Left colon (tissue), 2 donors: ENCODE measurements at places on chromosomes 3 and 15.

DNA sequence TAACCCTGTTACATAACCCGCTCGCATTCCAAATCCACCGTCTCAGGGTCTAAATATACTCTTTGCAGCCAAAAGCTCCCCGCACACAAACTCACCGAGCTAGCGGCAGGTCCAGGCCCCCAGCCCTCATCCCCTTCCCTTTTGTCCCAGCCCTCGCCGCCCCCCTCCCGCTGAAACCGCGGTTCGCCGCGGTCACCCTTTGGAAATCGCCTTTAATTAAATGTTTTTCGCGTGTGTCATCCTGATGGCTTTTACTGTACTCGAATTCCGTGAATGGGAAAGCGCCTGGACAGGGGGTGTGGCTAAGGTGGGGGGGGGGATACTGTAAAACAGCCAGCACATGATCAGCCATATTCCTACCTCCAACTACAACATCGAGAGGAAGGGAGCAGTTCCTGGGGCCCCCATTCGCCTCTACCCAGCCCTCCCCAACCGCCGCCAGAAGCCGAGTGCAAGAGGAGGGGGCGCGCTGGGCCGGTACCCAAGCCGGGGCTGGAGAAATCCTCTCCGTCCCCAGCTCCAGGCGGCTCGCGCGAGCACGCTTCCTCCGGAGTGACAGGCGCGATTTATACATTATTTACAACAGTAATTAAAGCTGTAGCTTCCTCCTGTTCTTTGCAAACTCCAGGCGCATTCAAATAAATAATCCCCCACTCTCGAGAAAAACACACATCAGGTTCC lies 1.7 kb downstream of the RORA start:
- DNase-seq: no peak

DNA sequence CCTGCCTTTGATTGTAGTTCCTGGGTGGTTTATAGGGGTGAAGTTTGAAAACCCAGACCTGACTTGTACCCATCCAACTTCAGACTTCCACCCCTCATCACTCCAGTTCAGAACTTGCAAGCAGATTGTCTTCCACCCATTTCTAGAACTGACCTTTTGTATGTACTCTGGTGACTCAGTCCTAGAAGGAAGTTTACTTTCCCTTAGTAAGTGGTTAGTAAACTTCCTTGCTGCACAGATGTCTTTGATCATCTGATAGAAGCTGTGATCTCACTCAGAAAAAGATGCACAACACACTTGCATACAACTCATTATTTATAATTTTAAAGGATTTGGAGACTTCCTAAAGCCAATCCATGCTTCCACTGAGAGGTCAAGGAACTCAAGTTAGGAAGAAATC lies 368.0 kb downstream of the MFSD1 start:
- DNase-seq: no peak

- no peak for DNase-seq
These were observed 212.9 kb upstream of the UMPS start for GRCh38 chr3:124517306-124517705.

DNA sequence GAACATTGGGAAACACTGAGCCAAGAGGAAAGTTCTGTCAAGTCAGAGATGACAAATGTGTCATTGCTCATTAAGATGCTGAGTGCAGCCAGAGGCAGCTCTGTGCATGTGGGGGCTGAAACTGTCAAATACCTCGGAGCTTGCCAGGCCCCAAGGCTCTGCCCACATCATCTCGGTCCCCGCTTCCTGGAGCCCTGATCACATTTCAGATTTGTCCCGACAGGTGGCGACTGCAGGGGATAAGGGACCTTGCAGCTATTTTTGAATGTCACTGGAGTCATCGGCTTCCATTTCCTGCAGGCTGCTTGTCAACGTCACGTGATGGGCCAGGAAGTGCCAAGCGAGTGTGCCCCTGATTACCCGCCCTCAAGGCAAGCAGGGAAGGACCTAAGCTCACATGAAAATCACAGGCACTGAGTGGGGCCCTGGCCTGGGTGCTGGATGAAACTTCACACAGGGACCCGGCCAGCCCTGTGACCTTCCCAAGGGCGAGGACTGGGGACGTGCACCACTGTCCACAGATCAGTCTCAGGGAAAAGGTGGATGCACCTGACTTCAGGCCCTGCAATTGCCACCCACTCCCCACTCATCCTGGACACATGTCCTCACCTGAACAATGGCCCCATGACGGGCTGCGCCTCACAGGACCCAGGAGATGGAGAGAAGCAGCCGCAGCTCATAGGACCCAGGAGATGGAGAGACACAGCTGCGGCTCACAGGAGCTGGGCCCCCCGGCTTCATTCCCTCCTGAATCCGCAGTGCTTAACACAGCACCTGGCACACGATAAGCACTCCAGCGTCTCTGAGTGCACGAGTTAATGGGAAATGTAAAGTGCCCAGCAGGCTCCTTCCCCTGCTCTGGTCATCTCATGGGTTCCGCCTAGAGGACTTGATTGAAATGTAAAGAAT lies 73.4 kb downstream of the NUP210 start:
- no peak for DNase-seq

DNA sequence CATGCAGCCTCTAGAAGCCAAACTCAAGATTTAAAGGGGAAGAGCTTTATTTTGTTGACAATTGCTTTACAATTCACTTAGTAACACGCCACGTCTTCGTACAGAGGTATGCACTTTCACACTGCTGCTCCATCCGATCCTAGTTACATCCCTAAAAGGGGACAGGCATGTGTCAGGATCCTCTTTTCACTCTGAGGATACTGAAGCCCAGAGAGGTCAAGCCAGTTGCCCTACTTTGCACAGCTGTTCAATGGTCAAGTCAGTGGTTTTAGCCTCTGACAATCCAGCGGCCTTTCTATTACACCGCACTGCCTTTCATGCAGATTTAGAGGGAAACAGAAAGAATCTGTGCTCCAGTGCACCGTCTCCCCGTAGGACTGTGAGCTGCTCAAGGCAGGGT lies 44.9 kb upstream of the CHRNB4 start:
- no peak for DNase-seq

DNA sequence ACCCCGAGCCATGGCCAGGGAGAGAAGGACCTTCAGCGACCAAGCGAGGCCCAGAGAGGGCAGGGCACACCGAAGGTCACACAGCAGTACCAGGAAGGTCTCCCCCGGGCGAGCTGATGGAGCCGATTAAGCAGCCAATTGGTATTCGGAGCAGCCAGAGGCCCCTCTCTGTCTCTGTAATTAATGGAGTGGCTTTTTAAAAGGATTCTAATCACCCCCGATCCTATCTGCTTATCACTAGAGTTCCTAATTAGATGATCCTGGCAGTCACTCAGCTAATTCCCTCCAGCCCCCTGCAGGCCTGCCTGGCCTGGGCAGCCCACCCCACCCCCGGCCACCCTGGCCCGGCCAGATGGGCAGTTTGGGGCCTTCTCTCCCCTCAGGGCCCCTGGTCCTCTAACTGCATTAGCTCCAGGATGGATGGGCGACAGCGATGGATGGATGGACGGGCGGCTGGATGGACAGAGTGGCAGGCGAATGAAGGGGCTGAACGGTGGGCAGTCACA lies 1.6 kb upstream of the DNAJB8 start:
- no peak for DNase-seq

GRCh38 chr3:190617185-190617584 lies 103.3 kb downstream of the IL1RAP start:
- DNase-seq: no peak

DNA sequence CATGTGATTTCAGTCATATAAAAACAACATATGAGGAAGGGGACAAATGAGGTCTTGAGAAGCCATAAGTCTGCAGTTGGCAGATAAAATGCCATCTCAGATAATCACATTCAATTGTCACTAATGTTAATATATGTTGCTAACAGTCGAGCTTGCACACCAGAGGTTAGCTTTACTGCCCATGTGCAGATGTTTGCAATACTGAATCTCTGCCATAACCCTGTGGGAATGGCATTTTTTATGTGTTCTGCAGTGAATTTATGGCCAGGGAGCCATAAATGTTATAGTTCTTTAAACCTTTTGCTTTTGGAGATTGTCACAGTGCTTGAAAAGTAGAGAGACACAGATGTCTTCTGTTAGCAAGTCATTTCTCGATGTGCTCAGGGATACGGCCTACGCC lies 141.5 kb downstream of the RORA start:
- DNase-seq: no peak

- no peak for DNase-seq
These were observed 49.2 kb upstream of the CCDC54 start for GRCh38 chr3:107328069-107328468.

GRCh38 chr15:45346381-45346780 lies 32.0 kb downstream of the GATM start:
- DNase-seq: no peak

GRCh38 chr3:171103185-171103584 lies 76.7 kb upstream of the SLC2A2 start:
- DNase-seq: no peak

DNA sequence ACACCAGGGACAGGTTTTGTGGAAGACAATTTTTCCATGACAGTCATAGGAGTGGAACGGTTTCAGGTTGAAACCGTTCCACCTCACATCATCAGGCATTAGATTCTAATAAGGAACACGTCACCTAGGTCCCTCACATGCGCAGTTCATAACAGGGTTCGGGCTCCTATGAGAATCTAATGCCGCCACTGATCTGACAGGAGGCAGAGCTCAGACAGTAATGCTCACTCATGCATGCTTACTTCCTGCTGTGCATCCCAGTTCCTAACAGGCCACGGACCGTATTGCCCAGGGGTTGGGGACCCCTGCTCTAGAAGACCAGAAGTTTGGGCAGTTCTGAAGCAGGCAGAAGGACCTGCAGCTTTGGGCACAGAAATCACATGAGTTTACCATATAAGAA lies 61.5 kb downstream of the MYO1E start:
- DNase-seq: no peak

DNA sequence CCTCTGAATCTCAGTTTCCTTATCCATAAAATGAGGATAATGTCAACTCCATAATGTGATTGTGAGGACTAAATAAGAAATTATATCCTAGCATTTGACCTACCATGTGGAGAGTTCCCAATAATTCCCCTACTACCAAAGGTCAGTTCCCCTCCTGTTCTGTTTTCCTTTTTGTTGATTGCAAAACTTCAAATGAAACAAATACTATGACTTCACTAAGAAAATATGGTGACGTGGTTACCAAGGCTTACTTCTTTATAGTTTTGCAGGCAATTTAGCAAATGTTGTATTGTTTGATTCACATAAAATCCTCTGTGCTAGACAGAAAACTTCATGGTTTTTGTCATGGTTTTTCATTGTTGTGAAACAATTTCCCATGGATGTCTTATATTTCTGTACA lies 153.8 kb upstream of the RORA start:
- no peak for DNase-seq

DNA sequence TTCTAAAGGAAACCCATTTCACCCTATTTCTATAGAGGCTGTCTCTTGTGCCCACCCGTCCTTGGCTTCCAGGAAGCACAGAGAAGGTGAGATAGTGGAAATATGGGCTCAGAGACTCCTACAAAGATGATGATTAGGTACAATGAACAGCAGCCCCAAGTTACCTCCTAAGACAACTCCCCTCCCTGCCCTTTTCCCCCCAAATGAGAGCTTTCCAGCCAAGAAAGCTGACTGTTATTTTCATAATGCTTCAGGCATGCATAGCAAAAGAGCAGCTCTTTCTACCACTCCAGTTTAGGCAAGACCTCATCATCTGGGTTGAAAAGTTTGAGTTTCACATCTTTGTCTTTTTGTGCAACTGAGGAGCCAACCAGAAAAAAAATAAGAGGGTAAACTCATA lies 248.8 kb upstream of the ADAMTS9 start:
- no peak for DNase-seq

GRCh38 chr3:40404591-40405198 lies 17.7 kb downstream of the ENTPD3 start:
- no peak for DNase-seq

DNA sequence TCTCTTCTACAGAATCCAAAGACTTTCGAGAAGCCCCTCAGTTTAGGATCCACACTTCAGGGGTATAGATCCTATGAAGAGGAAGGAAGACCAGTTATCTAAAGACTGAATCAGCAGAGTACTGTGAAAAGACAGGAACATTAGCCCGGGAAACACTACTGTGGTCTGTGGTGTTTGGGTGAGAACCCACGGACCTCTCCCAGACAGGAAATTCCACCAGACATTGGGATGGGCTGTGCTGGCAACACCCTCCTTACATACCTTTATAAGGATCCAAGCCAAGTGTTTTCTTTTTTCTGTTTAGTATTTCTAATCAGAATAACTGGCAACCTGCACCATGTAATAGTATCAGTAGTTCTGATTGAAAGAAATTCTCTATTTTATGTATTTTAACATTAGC lies 14.1 kb downstream of the TMEM207 start:
- no peak for DNase-seq

DNA sequence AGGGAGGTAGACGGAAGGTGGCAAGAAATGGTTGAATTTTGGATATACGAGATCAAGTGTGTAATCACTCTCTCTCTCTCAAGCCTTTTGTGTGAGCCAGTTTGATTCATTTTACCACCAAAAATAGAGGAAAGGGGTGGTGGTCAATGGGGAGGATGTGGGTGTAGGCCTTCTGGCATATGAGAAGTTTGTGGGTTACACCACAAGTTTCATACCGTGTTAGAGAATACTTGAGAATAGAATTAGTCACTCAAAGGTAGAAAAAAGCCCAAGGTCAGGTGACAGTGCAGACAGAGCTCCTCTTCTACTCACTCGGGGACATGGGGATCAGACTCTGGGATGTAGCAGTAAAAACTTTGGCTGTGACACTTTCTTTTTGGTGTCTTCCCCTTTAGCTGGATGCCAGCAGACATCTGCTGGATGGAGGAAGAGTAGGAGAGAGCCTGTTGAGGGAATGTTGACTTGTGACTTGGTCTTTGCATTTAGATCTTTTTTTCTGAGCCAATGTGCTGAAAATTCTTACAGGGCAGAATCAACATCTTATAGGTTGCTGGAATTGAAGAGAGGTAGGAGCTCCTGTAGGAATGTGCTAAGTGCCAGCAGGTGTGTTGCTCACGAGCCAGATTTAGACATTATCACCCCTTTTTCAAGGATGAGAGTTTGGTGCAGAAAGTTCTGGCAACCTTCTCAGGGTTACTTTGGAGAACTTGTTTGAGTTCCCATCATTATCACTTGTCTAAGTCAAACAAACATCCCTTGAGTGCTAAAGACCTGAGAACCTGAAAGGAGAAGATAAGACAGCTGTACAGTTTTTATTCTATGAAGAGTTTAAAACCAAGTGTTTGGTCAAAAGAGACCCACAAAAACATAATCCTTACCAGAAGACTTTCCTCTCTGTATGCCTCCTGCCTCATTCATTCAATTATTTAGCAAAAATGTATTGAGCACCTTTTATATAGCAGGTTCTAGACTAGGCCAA lies 43.9 kb upstream of the RYK start:
- no peak for DNase-seq
